ENCODE measurements at places on chromosomes 5 and 9.

DNA sequence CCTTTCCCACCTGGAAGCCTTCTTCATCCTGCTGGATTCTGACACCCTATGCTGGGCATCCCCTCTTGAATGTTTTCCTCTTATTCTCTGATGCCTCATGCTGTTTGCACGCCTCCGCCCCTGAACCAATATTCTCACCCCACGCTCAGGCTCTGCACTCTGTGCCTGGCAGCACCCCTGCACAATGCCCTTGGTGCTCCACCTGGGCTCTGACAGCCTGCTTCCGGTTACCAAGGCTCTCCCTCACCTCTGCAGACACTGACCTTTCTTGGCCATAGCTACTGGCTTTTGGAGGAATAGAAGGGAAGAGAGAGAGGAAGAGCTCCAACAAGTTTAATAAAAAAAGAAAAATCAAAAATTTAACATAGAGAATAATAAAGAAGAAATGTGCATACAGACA, 108.7 kb upstream of the SHB start:
- DNase-seq: no peak

- DNase-seq: no peak
Measured at GRCh38 chr5:117102591-117102990, 528.0 kb upstream of the SEMA6A start.

GRCh38 chr9:133906932-133907910, 84.9 kb downstream of the VAV2 start:
- no peak for DNase-seq

DNA sequence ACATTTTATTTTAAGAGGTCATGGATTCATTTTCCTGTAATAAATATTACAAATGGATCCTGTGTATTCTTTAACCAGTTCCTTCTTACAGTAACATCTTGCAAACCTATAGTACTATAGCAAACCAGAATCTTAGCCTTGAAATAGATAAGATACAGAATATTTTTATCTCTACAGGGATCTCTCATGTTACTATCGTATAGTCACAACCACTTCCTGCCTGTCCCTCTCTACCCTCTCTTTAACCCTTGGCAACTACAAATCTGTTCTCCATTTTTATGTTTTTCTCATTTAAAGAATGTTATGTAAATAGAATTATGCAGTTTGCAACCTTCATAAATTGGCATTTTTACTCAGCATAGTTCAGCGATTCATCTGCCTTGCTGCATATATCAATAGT, 454.0 kb downstream of the DIRAS2 start:
- DNase-seq: no peak

DNA sequence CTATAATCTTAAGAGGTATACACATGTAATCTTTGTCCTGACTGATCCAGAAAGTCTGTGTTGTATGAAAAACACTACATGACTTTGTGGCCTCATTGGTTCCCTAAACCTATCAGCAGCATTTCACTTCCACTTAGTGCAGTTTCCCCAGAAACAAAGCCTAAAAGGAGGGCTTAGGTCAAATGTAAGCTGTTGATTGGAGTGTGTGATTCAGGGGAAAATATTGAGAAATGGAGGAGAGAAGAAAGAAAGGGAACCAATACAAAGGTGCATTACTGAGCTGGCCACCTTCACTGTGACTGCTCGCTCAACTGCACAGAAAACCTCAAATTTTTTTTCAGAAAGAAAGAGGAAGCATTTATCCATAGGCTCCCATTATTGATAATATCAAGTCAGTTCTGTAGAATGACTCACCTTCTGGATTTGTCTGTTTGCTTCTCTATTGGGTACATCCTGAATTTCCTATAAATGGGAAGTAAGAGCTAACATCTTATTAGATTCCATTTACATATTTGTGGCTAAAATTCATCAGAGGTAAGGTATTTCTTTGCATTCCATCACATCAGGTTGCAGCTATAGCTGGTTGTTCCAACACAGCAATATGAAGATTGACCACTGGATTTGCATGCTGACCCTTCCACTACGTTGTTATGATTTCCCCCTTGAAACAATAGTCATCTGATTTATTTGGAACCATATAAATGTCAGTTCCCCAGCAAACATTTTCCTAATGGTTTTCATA, 10.3 kb upstream of the FST start:
- DNase-seq: no peak
